ENCODE measurements at places on chromosomes 2 and 18.

DNA sequence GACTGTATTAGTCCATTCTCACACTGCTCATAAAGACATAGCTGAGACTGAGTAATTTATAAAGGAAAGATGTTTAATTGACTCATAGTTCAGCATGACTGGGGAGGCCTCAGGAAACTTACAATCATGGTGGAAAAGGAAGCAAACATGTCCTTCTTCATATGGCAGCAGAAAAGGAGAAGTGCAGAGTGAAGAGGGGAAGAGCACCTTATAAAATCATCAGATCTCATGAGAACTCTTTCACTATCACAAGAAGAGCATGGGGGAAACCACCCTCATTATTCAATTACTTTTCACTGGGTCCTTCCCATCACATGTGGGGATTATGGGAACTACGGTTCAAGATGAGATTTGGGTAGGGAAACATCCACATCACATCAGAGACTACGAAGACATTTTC is 43.0 kb upstream of the CAVIN2 start:
- no peak for DNase-seq

- no peak for DNase-seq
Observed at GRCh38 chr2:158620656-158621055, 163.9 kb downstream of the PKP4 start.

DNA sequence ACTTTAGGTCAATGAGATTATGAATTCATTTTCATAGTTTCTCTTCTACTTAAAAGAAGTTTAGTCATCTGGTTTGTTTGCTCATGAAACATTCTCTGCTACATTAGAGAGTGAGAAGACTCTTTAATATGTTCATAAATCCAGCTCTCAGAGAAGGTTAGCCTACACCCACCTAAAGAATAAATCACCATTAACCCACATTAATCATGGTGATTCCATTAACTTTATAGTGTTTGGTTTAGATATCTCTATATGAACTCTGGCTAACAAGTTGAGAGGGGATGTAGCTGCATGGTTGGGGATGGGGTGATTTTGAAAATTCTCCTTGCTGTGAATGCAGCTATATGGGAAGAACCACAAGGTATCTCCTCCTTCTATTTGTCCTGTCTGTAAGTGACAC is 10.7 kb downstream of the TFPI start:
- DNase-seq, result no peak

GRCh38 chr2:36729067-36729466 is 32.6 kb downstream of the VIT start:
- no peak for DNase-seq

DNA sequence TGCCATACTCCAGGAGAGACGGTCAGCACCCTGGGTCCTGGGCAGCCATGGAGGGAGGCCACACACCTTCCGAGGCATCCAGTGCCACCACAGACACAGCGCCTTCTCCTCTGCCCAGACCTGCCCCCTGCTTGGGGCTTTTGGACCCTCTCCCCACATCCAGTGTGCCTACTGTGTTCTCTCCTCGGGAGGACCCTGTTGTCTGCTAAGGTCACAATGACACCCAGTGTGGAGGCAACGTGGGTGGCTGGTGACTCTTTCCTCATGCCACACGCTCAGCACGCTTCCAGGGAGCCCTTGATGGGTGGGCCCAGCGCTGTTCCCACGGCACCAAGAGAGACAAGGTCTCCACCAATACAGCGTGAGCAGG is 251.9 kb downstream of the EIPR1 start:
- no peak for DNase-seq

- DNase-seq, result no peak
Observed at GRCh38 chr2:189137519-189137918, 42.0 kb downstream of the COL5A2 start.

- DNase-seq, result no peak
Observed at GRCh38 chr2:164896226-164896625, 54.6 kb upstream of the COBLL1 start.

- DNase-seq, result no peak
Observed at GRCh38 chr2:145692971-145693478, 1173.1 kb upstream of the ZEB2 start.

- DNase-seq, result no peak
Observed at GRCh38 chr2:112540906-112541305, 1.4 kb upstream of the POLR1B start.

DNA sequence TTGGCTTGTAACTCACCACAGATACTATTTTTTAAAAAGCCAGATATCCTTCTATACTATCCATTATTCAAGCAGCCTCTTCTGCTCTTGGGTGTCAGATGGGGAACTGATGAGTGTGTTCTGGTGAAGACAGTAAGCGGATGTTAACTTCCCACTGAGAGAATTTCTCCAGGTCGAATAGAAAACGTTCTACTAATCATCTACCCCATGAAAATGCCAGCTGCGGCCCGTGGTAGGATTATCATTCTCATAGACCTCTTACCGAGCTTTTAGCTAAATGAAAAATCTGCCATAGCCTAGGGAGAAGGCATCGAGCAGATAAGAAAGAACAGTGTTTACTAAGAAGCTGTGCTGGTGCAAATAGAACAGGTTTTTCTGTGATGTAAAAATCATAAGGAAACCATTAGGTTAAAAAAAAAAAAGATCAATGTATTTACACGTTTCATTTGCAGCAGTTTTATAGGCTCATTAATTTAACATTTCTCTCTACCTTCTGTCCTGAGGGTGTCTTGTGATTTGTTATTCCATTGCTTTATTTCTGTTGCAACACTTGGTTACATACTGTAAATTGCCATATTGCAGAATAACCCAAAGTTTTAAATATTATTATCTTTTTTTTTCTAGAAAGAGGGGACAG is 1521.5 kb upstream of the ZEB2 start:
- DNase-seq, result no peak

DNA sequence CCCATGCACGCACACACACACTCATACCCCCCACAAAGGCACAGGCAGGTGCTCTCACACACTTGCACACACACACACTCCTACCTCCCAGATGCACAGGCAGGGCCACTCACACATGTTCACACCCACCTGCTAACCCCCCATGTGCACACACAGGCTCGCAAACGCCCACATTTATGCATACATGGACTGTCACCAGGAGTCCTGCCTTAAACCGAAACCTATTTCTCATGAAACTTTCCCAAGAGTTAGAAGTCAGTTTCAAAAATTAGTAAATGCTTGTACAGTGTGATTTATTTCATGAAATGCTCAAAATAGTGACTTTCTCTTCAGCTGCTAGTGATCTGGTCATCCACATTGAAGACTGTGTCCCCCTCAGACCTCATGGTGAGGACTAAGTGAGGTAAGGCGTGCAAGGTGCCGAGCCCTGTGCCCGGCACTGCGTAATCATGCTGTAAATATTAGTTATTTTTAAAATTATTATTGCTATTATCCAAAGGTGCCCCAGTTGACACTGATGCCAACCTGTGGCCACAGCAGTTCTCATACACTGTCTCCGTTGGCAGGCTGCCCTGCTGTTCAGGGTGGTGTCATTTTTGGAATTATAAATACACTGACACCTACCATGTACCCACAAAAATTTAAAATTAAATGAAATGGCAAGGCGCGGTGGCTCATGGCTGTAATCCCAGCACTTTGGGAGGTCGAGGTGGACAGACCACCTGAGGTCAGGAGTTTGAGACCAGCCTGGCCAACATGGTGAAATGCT is 12.4 kb downstream of the CNNM4 start:
- no peak for DNase-seq

DNA sequence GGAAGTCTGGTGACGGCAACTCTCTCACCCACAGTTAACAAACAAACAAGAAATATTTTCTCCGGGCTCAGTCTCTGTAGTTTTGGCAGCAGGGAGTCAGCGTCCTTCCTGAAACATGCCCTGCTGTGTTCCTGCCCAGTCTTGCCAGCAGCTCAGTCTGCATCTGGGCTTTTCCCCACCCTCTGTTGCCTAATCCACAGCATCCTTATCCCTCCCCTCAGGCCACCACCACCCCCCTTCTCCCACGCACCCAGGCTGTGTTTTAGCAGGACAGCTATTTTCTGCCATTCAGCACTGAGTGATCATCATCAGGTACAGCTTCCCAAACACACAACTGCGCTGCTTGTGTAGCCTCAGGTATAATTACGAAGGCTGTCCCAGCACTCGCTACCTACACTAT is 168.2 kb downstream of the DPP10 start:
- DNase-seq, result no peak

GRCh38 chr2:39062320-39062719 is 58.5 kb downstream of the SOS1 start:
- no peak for DNase-seq
